Spinal cord (tissue), 10 donors: ENCODE measurements at places on chromosomes 7 and 10. TPM values are rescaled to one million over a fixed set of nuclear protein-coding genes. Genes with fewer than 3 reads are reported as not detected.

- no peak for DNase-seq
Measured at GRCh38 chr7:130127821-130128317, 57.5 kb downstream of the KLHDC10 start.

GRCh38 chr7:106523482-106523881 is 137.5 kb downstream of the CCDC71L start:
- DNase-seq: no peak

ZSCAN25 gene
- total RNA-seq: 16.3 TPM

DNA sequence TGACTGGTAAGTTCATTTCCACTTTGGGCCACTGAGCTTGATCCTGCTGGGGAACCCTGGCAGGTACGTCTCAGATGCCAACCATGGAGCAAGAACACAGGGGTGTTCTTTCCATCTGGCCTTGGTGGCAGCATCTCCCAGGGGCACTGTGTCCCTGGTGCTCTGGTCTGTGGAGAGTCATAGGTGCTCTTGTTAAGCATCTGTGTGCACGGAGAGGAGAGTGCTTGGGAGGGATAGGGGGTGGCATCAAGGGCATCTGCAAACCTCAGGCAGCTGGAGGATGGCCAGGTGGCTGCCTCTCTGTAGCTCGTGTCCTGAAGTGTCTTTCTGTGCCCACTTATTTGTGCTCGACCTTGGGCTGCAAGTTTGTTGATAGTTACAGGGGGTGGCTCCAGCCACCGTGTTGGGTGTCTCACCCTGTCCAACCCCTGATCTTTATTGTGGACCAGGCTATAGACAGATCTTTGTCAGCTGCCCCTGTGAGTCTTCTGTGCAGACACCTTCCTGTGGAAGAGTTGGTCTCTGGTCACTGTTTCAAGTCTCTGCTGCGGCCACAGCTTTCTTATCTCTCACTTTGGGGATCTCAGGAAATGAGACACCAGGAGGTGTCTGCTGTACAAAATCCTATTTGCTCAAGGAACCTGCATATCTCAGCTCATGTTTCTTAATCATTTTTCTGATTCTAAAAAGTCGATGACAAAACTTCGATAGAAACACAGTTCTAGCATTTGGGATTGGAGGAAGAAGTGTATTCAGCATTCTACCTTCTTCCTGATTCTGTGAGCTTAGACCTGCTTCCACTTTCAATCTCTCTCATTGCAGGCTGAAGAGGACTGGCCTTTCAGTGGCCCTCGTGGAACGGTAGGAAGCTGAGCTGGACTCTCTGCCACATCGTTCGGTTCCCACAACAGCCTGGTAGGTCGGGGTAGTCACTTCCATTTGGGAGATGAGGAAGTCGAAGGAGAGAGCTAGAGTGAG is 17.2 kb upstream of the GIMAP8 start:
- DNase-seq: no peak

PRSS2 gene
- total RNA-seq: not detected

ASIC3 gene
- total RNA-seq: 1.5 TPM

DNA sequence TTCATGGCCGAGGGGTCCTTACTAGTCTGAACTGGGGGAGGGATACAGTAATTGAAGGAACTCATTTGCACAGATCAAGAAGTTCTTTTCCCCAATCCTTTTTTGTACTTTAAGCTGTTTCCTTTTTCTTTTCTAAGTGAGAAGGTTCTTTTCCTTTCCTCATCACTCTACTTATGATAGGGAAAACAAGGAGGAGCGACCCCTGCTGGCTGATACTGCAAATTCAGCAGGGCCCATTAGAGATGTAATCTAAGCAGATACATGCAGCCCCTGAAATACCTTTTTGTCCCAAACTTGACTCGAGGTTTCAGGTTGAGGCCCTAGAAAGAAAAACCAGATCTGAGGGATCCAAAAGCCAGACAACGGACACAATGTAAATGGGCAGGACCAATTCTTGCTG is 305.5 kb downstream of the DNAJB9 start:
- DNase-seq: no peak

- no peak for DNase-seq
Measured at GRCh38 chr10:35844686-35845085, 202.6 kb upstream of the FZD8 start.

GRCh38 chr10:34407324-34407805 is 407.7 kb downstream of the PARD3 start:
- DNase-seq: no peak

DNA sequence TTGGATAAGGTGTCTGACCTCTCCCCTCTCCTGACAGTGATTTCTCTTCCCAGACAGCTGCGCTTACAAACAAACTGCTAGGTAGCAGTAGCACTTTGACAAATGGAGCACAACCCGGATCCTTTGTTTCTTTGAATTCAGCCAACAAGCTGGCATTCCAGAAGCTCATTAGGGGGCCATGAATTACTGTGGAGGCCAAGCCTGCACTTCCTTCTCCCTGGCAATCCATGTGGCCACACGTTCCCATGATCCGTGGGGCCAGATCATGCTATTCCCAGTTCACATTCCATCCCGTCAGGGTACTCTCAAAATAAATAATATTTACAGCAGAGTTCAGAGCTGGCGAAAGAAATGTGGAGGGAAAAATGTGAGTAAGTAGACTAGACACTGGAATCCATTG is 172.4 kb downstream of the PRPF18 start:
- no peak for DNase-seq

GBX1 gene
- 2.4 TPM for total RNA-seq

DNA sequence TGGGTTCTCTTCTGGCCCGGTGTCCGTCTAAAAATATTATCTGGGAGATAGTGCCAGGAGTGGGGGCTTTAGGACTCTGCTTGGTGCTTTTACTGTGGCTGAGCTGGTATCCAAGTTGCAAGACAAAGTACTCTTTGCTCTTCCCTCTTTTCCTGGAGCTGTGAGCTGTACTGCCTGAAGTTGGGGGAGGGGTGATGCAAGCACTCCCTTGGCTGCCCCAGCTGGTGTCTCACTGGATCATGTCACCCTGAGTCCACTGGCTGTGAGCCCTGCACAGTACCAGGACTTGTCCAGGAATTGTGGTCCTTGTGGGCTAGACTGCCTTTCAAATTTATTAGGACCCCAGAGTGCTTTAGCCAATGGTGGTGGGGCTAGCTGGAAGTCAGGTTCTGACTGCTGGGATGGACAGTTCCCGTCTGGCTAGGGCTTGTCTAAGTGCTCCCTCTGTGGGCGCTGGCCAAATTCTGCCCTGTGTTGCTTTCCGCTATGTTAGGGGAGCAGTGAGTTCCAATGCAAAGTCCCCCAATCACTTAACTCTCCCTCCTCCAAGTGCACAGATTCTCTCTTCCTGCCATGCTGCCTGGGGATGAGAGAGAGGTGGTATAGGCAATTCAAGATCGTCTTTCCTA is 13.1 kb downstream of the CC2D2B start:
- DNase-seq: no peak

SPDYE6 gene
- not detected for total RNA-seq

VWA2 gene
- total RNA-seq: 2.0 TPM

DNA sequence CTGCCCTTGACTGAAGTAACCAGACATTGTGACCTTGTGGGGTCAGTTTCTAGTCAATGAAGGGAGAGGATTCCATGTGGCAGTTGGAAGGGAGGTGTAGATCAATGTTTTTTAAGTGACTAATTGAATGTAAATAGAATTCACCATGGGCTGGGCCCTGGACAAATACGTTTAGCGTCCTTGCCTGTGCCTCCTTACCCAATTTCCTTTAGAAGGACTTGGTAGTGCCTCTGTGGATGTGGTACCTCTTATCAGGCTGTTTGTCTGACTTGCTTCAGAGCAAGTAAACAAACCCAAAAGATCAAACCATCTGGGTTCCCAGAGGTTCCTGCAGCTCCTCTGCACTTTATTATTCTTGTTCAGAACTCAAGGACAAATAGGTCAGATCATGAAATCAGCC is 4.3 kb upstream of the KAT6B start:
- DNase-seq: no peak

PNLIPRP2 gene
- 0.22 TPM for total RNA-seq

DNA sequence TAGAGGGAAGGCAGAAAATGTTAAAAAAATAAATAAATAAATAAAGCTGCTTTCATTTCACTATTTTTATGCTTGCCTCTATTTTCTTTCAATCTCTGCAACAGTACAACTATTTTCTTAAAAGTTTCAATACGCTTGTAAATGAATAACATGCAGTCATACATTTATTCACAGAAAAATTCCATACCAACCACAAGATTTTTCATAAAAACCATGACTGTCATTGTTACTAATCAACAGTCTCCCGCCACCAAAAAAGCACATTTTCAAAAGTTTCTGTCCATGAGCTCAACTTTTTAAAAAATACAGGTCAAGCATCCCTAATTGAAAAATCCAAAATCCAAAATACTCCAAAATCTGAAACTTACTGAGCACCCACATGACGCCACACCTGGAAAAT is 5.3 kb downstream of the PARD3 start:
- no peak for DNase-seq

DNA sequence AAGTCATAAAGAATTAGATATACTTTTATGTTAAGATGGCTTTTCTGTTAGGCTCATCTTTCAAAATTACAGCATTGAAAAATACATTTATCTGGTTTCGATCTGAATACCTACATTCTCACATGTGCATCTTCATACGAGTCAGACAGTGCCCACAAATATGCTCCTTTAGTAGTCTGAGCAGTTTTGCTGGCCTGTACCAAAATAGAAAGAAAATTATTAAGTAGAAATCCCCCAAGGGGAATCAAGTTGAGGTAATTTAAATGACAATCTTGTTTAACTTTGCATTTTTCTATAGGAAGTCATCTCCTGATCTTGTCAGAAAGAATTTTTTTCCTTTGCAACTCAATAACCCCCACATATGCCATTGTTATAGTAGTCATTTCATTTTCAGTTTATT is 287.4 kb upstream of the SEMA3D start:
- no peak for DNase-seq

GRCh38 chr10:71335173-71335708 is 16.2 kb downstream of the SLC29A3 start:
- no peak for DNase-seq

DNA sequence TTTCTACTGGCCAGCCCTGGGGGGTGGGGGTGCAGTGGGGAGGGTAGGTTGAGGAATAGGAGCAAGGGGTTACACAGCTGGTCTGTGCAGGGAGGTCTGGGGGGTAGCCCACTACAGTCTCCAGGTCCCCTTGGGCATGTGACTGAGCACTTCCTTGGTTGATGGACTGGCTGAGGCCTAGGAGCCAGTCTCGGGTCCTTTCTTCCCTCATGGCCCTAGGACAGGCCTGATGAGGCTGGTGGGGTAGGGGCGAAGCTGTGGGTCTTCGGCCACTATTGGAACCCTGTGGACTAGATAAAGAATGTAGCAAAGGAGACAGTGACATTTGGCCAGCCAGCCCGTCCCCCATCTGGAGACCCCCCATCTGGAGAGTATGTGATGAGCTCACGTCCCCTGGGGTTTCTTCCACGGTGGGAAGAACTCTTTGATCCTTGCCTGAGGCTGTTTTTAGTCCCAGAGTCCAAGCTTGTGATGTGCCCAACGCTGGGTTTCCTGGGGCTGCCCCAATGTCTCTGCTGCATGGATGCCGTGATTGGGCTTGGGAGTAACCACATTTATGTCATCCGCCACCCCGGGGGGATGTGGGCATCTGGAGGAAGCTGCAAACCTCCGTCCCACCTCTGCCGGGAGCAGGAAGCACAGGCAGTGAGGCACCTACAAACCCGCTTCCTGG is 20.7 kb downstream of the FAM241B start:
- DNase-seq: no peak

SPDYE16 gene
- total RNA-seq: not detected

DPYSL4 gene
- 22.1 TPM for total RNA-seq

GRCh38 chr7:48085433-48085791 is 3.7 kb upstream of the UPP1 start:
- no peak for DNase-seq

DNA sequence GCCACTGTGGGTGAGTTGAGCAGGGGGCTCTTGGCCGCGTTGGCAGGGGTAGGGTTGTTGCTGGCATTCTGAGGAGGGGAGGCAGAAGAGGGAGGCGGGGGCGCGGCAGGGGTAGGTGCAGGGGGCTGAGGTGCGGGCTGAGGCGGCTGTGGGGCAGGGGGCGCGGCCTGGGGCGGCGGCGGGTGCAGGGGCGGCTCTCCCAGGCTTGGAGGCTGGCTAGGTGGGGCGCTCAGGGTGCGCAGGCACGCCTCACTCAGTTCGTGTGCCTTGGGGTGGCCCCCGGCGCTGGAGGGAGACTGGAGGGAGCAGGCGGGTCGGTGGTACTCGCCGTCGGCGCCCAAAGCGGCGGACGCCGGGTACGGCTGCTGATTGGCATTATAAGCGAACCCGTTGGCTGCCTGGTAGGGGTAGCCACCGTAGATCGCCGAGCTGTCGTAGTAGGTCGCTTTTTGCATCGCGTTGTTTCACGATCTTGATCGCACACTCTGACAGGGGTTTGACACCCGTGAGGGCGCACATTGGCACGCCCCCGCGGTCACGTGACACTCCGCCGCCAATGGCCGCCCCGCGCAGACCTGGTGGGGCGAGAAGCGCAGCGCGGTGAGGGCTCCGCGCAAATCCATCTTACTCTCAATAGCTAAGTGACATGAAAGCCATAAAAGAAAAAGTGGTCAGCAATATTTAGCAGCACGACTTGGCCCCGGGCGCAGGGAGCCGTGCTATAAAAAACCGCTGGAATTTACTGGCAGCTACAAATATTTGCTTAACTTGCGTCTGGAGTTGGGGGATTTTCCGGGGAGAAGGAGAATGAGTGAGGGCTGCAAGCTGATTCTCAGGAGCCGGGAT is 7.9 kb upstream of the HOXA2 start:
- peak; percentile 36 for DNase-seq

- no peak for DNase-seq
Measured at GRCh38 chr10:103648251-103648635, 154.7 kb downstream of the NEURL1 start.

NUTM2A gene
- total RNA-seq: 1.2 TPM

DNA sequence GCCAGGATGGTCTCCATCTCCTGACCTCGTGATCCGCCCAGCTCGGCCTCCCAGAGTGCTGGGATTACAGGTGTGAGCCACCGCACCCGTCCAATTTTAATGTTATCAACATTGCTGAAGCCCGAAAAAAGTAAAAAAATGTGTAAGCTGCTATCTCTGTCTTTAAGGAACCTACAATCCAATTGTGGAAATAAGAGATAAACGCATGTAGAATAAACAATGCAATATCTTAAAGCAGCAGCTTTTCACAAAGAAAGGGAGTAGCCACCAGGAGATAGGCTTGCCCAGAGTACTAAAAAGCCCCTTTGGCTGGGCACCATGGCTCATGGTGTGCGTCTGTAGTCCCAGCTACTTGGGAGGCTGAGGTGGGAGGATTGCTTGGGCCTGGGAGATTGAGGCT is 282.9 kb upstream of the LYZL1 start:
- DNase-seq: no peak

TUBAL3 gene
- total RNA-seq: not detected

TIMM23B gene
- 19.2 TPM for total RNA-seq

LMTK2 gene
- 15.2 TPM for total RNA-seq

GPR15LG gene
- not detected for total RNA-seq

FAM131B gene
- 26.7 TPM for total RNA-seq

PPP1R17 gene
- total RNA-seq: 1.8 TPM

CLIP2 gene
- total RNA-seq: 44.9 TPM

- DNase-seq: no peak
Measured at GRCh38 chr7:16579216-16579615, 52.6 kb downstream of the LRRC72 start.

LFNG gene
- 24.8 TPM for total RNA-seq
